Pancreas (tissue), 10 donors: ENCODE measurements at places on chromosomes 6 and 20. TPM values are rescaled to one million over a fixed set of nuclear protein-coding genes. Genes with fewer than 3 reads are reported as not detected.

GRCh38 chr20:38148328-38149102 is 16.6 kb downstream of the TGM2 start:
- no peak for DNase-seq

- no peak for DNase-seq
These were observed 18.4 kb upstream of the ID4 start for GRCh38 chr6:19818805-19819204.

DNA sequence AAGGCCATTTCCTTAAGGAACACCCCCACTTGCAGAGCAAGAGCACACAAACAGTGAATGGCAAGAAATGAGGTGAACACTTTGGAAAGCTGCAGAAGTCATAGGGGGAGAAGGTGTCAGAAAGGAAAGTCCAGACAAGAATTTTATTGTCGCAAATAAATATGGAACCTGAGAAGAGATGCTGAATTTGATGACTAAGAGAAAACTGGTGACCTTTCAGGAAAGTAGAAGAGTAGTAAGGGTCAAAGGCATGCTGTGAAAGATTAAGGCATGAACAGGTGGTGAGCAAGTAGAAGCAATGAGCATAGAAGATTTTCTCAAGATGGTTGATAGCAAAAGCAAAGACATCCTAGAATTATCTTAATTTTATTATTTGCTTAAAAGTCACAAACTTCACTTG is 194.2 kb downstream of the KCNQ5 start:
- no peak for DNase-seq

Gene HDGFL1
- total RNA-seq = not detected

DNA sequence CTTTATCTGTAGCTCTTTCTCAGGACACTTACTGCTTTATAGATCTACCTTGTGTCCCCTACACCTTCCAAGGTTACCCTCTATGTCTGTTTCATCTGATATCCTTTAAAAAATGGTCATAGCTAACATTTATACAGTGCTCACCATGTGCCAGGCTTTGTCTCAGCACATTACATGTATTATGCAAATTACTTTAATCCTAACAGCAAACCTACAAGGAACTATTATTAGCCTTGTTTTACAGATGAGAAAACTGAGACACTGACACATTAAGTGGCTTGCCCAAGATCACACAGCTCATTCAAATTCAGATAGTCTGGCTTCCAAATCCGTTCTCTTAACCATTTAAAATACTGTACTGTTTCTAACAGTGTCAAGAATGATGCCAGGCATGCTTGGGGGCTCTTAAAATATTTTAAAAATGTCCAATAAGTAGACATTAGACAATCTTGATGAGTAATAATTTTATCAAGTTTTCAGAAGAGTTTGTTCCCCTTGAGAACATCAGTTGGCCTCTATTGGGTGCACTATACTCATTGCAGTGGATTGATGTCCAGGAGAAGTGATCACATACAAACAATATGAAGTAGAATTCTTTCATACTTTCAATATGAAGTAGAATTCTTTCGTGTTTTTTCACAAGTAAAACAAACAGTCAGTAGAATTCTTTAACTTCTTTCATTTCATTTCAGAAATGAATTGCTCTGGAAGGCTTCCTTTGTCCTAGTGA is 69.6 kb downstream of the DNAH8 start:
- no peak for DNase-seq
